ENCODE measurements at places on chromosomes 13 and 19.
A peak's percentile ranks its signal among the peaks of the same experiment; 100 is the strongest.

- no peak for DNase-seq
Observed at GRCh38 chr13:99005609-99006008, 27.7 kb upstream of the DOCK9 start.

- no peak for DNase-seq
Observed at GRCh38 chr19:17092696-17093095, 17.1 kb downstream of the MYO9B start.

DNA sequence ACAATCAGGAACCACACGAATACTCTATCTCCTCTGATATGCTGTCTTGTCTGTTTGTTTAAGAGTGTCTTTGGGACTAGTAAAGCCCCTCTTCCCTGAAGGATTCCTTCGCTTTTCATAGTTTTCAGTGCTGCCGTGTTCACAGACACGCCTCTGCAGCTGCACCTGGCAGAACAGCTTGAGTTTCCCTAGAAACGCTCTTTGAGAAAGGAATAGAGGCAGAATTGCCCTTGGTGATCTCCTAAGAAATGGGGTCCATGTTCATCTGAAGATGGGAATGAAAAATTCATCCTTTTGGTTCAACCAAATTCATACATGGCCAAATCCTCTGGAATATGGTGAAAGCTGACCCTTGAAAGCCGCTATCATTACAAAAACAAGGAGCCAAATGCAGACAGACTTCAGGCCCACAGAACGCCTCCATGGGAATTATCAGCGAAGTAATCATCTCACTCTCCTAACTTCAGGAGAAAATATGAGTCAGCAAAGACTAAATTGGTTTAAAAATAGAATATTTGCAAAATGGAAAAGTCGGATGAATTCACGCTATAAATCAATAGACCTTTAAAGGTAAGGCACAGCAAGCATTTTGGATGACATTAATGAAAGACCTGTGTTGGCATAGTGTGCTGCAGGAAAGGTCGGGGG is 5.5 kb downstream of the SACS start:
- peak; percentile 14 for DNase-seq

GRCh38 chr19:15149737-15150136 is 42.5 kb downstream of the SYDE1 start:
- DNase-seq, result no peak

- DNase-seq, result peak; percentile 92
Observed at GRCh38 chr19:46784262-46785053, 3.9 kb downstream of the SLC1A5 start.

Data from ELR (cell line).